CD8-positive, alpha-beta memory T cell (primary cell): ENCODE measurements at places on chromosomes 2 and 18.

- no peak for DNase-seq
Measured at GRCh38 chr18:39500306-39500705, 1934.7 kb upstream of the CELF4 start.

GRCh38 chr18:32300914-32301313, 111.1 kb downstream of the MEP1B start:
- no peak for DNase-seq

- DNase-seq: no peak
Measured at GRCh38 chr2:197997083-197997541, 192.7 kb downstream of the PLCL1 start.

GRCh38 chr18:23969664-23970063, 44.9 kb upstream of the TTC39C start:
- no peak for DNase-seq

DNA sequence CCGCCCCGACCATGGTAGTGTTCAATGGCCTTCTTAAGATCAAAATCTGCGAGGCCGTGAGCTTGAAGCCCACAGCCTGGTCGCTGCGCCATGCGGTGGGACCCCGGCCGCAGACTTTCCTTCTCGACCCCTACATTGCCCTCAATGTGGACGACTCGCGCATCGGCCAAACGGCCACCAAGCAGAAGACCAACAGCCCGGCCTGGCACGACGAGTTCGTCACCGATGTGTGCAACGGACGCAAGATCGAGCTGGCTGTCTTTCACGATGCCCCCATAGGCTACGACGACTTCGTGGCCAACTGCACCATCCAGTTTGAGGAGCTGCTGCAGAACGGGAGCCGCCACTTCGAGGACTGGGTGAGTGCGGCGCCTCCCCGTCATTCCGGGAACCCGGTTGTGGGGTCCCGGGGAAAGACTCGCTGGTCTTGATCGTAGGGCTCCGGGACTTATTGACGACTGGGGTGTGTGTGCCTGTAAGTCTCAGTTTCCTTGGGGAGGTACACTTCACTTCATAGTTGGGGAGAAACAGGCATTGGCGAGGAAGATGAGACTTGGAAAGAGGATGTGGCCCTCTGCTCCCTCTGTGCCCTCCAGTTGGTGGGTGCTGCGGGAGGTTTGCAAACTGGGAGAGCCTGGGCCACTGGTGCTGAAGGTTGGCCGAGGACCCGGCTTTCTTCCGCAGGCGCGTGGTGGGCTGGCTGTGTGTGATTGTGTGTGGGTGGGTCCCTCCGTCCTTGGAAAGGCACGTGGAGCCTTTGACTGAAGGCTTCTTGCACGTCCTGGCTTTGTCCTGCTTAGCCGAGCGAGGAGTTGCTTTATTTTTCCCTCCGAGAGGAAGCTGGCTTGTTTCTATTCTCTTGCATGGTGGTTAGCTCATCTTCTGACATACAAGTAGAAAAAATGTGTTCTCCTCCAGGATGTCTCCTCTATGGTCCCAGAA, 886 bp downstream of the PRKCE start:
- peak; percentile 48 for DNase-seq

- DNase-seq: no peak
Measured at GRCh38 chr2:114609203-114609602, 166.8 kb downstream of the DPP10 start.

DNA sequence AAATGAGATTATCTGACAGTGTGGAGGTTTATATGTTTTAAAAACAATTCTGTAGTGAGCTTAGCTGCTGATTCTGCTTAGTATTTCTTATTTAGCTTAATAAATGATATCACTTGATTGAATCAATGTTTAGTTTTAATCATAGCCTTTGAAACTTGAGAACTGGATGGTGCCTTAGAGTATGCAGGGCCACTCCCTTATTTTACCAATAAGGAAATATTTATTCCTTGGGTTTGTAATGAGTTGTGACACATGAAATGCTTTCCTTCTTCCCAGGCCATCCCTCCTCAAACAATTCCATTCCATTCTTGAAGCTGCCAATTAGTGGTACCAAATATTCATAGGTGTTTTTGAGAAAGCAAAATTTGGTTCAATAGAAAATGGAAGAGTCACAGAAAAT, 183.8 kb upstream of the DCC start:
- no peak for DNase-seq

DNA sequence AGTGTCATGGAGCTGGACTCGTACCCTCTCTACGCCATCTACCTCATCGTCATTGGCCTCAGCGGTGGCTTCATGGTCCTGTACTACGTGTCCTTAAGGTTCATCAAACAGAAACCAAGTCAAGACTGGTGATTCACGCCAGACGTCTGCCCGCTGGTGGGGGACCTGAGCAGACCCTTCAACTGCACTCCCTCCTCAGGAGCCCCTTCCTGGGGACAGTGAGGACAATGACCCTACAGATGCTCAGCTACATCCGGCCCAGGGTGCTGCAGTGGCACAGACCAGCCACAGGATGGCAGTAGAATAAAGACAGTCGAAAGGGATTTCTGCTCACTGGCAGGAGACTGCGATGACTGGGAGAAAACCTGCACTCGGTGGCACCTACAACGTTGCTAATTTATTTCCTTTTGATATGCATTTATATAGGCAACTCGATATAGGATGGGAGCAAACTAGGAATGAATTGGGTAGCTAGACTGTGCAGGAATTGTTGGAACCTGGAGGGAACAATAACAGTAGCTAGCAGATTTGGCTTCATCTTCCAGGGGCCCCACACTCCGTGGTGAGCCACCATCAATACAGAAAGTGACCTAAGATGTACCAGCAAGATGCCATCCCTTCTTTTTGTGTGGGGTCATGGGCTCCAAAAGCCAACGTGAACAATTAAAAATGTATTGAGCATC, 39.2 kb downstream of the ABCG8 start:
- DNase-seq: peak; percentile 41

GRCh38 chr2:162686336-162686735, 152.2 kb downstream of the KCNH7 start:
- no peak for DNase-seq

GRCh38 chr2:25085761-25086560, 44.1 kb downstream of the EFR3B start:
- no peak for DNase-seq

- DNase-seq: no peak
Measured at GRCh38 chr2:219961947-219962498, 334.6 kb downstream of the SLC4A3 start.

- DNase-seq: no peak
Measured at GRCh38 chr2:73749314-73749713, 12.2 kb upstream of the TPRKB start.

DNA sequence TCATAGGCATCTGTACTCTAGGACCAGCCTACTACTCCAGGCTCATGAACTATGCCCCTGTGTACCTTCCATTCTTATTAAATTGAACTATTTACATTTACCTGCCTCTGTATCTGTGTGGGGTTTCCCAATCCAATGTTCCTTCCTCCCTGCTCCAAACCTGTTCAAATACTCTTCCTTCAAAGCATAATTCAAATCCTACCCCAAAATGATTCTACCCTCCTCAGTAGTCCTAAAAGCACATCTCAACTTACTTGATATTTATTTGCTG, 3.8 kb downstream of the MEMO1 start:
- no peak for DNase-seq

DNA sequence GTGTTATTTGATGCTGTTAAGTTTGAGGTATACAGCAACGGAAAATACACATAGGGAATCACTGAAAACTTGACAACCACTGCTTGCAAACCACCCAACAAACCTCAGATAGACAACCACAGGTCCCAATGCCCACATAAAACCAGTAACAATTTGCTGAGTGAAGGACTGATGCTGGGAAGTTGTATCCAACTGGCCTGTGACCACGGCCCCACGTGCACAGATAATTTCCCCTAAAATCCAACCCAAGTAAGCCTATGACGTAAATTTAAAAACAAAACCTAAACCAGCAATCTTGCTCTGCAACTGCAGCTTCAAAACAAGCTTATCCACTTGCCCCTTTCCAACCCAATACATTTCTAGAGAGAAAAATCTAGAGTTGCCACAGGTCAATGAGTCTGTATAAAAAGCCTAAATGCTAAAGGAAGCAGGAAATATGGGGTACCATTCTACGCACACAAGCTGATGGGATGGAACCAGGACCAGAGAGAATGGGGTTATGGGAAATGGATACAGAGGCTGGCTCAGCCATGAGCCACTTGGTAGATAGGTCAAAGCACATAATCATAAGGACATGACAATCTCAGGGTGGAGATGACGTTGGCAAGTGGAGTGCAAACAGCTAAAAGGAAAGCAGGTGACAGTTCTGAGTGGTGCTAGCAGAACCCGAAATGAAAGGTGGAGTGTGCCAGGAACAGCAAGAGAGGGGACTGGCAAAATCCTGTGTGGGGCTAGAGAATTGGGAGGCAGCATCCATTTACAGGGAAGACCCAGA, 27.8 kb upstream of the CREB1 start:
- no peak for DNase-seq

DNA sequence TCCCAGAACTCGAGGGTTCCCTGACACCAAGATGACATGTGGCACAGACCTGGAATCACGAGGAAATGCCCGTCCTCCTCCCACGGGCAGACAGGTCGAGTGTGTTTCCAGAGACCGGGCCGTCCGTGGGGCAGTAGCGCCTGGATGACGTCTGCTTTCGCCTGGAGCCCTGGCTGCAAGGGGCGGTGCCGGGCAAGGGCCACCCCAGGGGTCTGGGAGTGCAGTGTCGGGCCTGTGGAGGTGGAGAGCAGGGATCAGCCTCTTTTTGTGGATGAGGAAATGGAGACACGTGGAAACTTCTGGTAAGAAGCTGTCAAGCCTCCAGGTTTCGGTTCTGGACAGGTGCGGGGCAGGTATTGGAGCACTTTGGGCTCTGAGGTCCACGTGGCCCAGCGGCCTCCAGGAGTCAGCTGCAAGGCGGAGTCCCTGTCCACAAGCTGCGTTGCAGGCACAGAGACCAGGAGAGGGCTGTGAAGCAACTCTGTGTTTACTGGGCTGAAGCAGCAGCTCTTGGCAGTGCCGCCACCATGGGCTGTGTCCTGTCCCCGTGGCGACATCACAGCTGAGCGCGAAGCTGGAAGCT, 25.6 kb downstream of the NFATC1 start:
- DNase-seq: no peak

DNA sequence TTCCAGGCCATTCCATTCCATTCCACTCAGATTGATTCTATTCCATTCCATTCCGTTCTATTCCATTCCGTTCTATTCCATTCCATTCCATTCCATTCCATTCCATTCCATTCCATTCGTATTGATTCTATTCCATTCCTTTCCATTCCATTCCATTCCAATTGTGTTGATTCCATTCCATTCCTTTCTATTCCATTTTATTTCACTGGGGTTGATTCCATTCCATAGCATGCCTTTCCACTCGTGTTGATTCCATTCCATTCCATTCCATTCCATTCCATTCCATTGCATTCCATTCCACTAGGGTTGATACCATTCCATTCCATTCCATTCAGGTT, 1142.3 kb downstream of the RPIA start:
- no peak for DNase-seq
